ENCODE measurements at places on chromosomes 11 and 22.

DNA sequence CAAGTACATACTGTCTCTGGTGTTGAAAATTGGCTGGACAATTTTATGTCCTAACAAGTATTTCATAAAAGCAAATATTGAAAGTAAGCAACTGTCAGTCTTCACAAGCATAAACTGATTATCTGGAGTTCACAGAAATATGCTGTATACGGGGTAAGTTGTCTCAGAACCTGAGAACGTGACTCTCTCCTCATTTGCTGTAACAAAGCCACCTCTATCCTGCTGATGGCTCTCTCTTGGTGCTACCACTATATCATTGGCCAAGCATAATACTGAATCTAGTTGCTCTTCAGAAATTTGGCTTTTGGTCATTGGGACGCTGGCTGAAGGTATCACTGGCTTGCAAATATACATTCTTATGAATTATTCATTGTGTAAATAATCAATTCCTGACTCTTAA is 1078.0 kb downstream of the LRRC4C start:
- DNase-seq = no peak

DNA sequence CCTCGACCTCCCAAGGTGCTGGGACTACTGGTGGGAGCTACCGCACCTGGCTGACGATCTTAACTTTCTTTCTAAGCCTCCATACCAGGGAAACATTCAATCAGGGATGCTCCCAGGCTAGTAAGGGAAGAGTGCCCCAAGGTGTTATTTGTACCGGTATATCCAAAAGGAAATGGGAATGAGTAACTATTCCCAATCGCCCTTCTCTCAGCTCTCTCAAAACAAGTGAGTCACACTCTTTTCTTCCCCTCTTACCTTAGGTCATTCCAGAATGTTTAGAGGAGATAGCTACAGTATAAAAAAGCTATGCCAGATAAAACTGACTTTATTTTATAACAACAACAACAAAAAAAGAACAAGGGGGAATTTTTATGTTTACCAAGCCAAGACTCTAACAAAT is 13.7 kb downstream of the DCDC1 start:
- no peak for DNase-seq

DNA sequence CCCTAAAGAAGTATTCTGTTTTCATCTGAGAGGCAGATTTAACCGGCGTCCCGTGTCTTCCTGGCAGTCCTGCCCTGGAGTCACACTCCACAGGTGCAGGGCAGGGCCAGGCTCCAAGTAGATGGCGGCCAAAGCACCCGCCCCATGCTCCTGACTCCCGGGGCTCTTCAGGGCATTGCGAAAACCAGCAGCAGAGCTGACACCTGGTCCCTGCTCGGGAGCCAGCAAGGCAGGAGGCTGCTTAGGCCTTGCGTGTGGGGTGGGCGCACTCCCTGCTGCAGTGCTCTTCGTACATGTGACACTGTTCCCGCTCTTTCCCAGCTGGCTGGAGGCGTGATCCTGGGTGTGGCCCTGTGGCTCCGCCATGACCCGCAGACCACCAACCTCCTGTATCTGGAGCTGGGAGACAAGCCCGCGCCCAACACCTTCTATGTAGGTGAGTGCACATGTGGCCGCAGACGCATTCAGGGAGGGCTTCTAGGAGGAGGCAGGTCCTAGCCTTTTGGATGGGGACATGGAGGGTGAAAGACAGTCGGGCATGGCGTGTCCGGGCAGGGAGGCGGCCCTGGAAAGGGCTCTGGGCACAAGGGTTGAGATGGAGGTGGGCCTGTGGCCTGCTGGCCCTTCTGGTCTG is 10.3 kb upstream of the TSSC4 start:
- DNase-seq = no peak

DNA sequence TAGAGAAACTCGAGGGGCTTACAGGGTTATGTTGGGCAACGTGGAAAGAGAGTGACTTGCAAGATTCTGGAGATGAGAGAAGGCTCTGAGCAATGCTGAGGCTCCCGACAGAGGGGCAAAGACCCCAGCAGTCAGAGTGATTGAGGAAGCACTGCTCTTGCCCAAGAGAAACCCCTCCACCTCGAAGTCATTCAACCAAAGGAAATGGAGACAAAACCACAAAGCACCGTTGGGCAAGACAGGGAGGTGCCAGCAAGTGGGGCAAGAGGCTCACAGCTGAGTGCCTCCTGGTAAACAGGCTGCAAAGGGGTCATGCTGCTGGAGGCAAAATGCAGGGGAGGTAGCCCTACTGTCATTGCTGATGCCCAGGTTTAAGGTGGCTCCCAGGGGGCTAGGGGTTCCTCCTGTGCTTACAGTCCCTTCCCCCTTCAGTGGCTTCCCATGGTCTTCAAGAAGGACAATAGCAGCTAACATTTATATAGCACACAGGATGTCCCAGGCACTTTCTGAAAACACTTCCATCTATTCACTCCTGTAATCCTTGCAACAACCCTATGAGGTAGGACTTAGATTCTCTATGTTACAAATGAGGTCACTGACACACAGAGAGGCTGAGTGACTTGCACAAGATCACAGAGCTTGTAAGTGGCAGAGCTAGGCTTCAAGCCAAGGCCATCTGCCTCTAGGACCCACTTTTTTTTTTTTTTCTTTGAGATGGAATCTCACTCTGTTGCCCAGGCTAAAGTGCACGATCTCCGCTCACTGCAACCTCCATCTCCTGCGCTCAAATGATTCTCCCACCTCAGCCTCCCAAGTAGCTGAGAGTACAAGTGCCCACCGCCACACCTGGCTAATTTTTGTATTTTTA is 18.1 kb upstream of the MYH9 start:
- no peak for DNase-seq

- no peak for DNase-seq
Measured at GRCh38 chr11:31640611-31641010, 131.0 kb downstream of the ELP4 start.

GRCh38 chr11:126782810-126783209 is 217.8 kb downstream of the KIRREL3 start:
- no peak for DNase-seq

DNA sequence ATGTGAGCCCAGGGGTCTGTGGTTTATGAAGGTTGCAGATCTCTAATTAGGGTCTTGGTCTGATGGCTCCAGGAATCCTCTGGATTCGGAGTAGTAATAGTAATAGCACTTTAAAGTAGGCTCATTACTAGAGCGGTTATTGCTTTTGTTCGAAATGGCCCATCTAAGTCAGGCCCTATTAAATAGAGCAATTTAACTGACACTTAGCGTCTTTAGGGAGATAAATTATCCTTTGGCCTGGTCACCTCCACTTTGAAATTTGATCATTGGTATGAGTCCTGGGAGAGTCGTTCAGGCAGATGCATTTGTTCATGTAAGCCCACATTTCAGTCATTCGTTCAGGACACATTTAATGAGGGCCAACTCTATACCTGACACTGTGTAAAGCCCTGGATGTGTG is 54.8 kb downstream of the LDLRAD3 start:
- DNase-seq = peak; percentile 41

DNA sequence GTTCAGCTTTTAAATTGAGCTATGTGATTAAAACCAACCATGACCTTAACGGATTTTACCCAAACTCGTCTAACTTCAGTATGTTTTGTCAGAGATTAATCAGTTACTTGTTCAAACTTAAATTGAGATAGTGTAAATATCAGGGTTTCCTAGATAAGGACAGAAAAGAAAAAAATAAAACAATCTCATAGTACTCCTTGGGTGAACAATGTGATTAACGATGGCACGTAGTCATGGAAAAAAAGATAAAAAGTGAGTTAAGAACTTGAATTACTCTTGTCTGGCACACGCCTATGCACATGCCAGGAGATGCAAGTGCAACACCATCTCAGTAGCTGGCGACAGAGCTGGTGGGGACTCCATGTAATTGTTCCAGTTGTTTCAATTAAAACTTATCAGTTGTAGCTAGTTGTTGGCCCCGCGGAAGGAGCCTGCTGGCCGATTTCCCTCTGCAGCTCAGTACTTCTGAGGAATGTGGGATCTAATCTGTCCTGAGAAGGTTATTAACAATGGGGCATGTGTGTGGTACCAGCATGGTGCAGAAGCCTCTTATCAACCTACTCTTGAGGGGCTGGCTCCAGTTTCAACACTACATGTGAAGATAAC is 3.0 kb downstream of the RASSF10 start:
- no peak for DNase-seq

DNA sequence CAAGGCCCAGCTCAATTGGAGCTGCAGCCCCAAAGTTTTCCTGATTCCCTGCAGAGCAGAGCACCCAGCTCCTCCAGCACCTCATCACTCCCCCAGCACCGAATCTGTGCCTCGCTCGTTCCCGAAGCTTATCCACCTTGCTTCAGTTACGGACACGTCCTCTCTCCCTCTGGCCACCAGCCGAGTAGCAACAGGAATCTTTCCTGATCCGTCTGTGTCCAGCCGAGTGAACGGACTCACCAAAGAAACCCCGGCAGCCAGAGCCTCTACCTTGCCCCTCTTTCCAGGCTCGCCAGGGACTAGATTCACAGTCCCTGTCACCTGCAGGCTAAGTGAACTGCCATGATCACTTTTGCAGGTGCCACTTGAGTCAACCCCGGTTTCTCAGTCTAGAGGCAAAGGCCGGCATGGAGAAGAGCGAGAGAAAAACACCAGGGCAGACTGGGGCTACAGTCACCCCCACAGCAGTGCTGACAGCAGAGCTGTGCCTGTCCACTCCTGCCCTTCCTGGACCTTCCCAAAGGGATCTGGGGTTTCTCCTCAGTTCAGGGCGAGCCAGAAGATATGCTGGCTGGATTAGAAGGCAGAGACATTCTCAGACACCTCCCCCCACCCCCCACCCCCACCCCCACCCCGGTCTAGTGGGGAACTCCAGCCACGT is 32.3 kb downstream of the BID start:
- no peak for DNase-seq
